ENCODE measurements at places on chromosomes 4 and X.
A peak's percentile ranks its signal among the peaks of the same experiment; 100 is the strongest.

DNA sequence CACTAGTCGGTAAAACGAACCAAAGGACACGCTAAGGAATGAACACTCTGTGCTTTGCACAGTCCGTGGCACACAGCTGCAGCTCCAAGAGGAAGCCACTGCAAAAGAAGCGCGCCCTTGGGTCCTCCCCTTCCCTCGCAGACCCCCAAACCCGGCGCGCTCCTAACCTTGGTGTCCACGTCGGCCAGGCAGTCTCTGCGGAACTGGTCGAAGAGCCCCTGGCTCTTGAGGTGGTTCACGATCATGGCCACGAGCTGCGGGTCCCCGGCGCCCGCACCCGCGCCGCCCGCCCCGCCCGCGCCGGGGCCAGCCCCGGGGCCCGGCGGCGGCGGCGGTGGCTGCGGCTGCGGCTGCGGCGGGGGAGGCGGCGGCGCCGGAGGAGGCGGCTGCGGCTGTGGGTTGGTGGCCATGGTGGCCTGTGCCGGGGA is 333 bp downstream of the BOD1L1 start:
- DNase-seq: peak; percentile 21

GRCh38 chr4:8383451-8384160 is 56.9 kb downstream of the ACOX3 start:
- no peak for DNase-seq

- DNase-seq: no peak
Observed at GRCh38 chr4:139144911-139145551, 32.0 kb downstream of the ELF2 start.

GRCh38 chr4:140149846-140150635 is 3.9 kb downstream of the MAML3 start:
- DNase-seq: peak; percentile 76

DNA sequence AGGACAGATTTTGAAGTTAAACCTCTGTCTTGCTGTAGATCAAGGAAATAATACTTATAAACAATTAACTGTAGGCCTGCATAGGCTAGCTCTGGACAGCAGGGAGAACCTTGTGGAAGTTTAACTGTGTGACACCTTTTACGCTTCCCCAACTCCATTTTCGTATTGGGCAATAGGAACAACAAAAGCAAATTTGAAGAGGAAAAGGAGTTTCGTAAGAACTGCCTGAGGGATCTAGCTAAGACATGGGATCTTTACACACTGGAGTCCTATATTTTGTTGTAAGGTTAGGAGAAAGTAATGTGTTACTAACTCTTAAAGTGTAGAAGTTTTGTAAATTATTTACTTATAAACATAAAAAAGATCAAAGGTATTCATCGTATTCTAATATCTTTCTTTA is 324.9 kb upstream of the CASK start:
- no peak for DNase-seq

DNA sequence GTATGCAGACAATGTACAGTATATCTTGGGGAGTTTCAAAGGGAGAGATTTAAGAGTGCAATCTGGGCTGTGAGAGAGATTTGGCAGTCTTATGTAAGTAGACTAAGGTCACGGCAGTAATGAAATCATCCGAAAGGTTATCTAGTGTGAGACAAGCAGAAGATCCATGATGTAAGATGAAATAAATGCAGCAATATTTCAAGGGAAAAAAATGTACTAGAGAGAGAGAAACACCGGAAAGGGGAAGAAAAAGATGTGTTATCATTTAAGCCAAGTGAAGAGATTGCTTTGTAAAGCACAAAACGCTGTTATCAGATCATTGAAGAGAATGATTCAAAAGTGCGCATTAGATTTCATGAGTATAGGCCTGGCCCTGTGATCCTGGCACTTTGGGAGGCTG is 88.4 kb upstream of the GUCY1A1 start:
- no peak for DNase-seq

DNA sequence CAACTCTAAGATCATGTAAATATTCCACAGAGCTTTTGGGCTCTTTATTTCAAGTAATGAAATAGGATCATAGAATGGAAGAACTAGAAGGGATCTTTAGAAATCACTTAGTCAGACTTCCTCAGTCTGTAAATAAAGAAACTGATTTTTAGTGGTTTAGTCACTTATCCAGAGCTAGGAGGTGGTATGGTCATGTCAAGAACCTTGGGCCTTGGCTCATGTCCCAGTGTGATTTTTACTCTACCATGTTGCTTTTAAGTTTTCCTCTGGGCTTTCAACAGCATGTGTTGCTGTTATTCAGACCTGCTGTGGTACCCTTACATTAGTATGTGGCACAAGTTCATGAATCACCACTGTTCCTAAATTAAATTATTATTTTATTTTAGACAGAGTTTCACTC is 184.9 kb downstream of the FRAS1 start:
- DNase-seq: no peak

DNA sequence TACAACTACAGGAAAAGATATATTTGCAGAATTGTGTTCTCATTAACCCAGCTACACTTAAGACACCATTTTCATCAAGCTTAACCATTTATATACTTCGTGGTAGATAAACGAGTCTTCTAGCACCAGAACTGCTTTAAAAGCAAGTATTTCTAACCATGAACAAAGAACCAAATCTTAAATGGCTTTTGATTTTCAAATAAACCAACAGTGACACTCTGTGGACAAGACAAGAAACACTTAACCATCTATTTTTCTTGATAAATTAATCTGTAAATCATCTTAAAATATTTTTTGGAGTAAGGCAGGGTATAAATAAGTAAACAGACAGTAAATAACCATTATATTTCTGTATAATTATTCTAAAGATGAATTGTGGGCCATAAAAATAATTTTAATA is 10.2 kb downstream of the BEND2 start:
- DNase-seq: no peak

DNA sequence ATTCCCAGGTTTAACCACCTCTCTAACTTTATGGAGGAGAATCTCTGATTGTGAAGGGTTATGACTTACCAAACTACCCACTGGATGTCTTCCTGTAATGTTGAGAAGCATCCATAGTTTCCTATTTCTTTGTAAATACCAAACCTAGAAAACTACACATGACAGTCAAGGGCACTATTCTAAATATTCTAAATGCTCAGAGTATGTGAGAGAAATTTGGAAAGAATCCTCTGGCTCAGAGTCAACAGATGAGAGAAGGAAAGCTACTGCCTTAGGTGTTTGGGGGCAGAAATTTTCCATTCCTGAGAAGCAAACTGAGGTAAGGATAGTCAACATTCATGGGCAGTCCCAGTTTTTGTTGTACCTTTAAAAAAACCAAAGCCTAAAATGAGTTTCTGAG is 155.8 kb downstream of the KCNIP4 start:
- peak; percentile 3 for DNase-seq

DNA sequence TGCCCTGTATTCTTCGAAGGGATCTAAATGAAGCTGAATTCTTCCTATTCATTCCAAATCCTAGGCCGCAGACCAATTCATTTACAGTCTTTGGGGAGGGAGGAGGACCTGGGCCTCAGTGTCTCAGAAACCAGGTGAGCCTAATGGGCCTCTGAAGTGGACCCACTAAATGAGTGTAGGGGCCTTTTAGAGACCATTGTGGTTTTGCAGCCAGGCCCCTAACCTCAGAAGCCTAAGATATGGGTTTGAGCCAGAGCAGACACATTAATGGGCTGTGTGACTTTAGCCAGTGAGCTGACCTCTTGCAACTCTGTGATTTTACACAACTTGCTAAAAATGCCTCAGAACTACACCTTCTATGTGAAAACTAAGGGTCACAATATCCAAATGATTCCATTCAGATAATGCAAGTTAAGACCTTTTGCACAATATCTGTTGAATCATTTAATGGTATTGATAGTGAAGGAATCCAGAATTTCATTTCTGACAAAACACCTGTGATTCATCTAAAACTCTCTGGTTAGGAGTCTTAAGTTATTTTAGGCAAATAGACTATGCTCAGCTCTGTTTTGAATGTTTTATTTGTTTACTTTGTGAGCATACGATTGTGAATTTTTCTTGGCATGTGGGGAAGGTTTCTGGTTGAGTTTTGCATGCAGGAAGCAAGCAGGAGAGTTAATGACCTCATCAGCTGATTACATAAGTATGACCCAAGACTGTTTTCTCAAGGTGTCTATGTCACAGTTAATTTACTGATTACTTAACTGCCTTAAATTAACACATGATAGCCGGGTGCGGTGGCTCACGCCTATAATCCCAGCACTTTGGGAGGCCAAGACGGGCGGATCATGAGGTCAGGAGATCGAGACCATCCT is 75.0 kb downstream of the EVC start:
- DNase-seq: no peak

DNA sequence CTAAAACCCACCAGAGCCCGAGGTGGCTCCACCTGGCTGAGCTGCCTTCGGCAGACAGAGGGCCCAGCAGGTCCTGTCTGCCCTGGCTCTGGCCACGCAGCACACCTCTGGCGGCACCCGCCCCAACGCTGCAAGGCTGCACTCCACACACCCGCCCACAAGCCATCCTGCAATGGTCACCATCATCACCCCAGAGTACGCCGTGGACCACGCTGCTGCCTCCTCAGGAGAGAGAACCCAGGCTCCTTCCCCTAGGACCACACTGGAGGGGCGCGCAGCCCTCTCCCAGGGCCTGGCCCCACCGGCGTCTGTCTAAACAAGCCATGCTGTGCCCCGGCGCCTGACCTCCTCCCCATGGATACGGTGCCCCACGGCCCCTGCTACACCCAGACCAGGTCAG is 39.6 kb upstream of the CPLX1 start:
- no peak for DNase-seq

GRCh38 chrX:106286053-106286650 is 118.0 kb downstream of the PWWP3B start:
- DNase-seq: no peak

DNA sequence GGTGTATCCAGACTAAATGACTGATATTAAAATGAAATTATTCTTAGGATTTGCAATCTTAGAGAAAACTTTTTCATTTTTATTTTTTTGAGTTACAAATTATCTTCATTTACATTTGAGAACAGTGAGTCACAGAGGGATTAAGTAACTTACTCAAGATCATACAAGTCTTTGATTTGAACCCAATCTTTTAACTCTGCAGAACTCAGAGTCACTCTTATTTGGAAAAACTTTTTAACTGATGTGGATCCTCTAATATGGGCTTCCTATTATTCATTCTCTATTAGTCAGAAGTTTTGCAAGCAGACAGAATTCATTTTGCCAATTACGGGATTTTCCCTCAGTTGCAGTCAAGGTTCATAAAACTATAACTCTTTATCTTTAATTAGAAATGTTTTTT is 20.1 kb downstream of the HPRT1 start:
- no peak for DNase-seq

DNA sequence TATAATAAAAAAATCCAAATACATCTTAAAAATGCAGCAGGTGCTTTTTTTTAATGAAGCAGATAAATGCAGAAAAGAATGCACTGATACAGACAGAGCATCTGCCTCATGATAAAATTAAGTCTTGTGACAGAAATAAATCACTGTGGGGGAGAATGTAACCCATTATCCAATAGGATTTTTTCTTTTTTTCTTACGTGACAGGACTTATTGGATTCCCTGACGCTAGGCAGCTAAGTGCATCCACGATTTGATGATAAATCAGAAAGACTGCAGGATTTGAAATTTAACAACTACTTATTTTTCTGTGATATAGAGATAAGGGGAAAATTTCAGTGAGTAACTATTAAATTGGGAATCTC is 110.6 kb upstream of the PPARGC1A start:
- DNase-seq: no peak

DNA sequence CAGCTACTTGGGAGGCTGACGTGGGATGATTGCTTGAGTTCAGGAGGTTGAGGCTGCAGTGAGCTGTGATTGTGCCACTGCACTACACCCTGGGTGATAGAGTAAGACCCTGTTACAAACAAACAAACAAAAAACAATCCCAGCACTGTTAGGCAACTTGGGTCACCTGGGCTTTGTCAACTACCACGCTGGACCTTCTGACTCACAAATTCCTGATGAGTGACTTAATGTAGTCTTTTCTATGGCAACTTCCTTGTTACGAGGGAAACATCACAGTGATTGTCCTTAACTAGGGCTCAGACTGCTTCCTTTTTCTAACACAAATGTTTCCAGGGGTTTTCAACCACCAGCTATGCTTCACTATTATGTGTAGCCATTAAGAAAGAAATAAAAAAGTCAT is 128.8 kb upstream of the GPC4 start:
- no peak for DNase-seq

GRCh38 chrX:40003071-40003427 is 94.7 kb downstream of the BCOR start:
- DNase-seq: no peak

All from substantia nigra (tissue), 51 donors.